ENCODE measurements at places on chromosomes 11 and 22.

DNA sequence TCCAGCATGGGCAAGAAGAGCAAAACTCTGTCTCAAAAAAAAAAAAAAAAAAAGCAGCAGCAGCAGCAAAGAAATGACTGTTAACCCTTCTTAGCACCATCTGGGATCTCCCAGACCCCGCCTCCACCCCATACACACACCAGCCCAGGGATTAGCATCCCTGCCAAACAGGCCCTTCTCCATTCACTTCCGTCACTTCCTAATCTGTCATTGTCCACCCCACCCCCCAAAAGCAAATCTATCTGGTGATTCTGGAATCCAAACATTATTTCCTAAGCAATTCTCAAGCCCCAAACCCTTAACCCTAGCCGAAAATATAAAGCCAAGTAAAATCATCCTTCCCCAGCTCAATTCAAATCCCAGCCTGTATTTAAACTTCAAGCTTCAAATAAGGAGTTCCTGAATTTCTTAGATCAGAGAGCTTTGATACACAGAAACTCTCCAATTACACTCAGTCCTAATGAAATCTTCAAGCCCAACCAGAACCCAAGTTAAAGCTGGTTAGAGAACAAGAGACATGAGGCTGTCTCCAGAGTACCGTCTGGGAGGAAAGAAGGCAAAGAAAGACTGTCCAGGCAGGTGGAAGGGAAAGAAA, 6.0 kb upstream of the AHNAK start:
- no peak for DNase-seq

GRCh38 chr11:1574238-1574932, 2.3 kb upstream of the DUSP8 start:
- no peak for DNase-seq

- DNase-seq: no peak
Measured at GRCh38 chr22:23180893-23181720, 798 bp downstream of the BCR start.

- no peak for DNase-seq
Measured at GRCh38 chr22:22983816-22984215, 86.5 kb upstream of the GNAZ start.

- DNase-seq: no peak
Measured at GRCh38 chr11:63564056-63564774, 1.0 kb upstream of the PLAAT2 start.

DNA sequence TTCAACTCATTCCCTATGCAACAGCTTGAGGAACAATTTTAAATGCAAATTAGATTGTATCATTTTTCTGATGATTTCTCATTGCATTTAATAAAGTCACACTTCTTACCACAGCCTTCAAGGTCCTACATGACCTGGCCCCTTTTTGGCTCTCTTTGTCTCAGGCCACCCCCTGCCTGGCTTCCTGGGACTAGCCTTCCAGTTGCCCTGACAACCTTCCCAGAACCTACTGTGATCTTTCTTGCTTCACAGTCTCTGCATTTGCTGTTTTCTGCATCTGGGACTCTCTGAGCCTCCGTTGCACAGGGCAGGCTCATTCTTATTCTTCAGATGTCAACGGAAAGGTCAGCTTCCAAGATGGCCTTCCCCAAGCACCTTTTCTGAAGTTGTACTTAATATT, 12.9 kb downstream of the APLNR start:
- DNase-seq: no peak

- DNase-seq: no peak
Measured at GRCh38 chr11:9037963-9038362, 34.2 kb upstream of the NRIP3 start.

GRCh38 chr11:120676991-120677390, 165.4 kb downstream of the GRIK4 start:
- no peak for DNase-seq

DNA sequence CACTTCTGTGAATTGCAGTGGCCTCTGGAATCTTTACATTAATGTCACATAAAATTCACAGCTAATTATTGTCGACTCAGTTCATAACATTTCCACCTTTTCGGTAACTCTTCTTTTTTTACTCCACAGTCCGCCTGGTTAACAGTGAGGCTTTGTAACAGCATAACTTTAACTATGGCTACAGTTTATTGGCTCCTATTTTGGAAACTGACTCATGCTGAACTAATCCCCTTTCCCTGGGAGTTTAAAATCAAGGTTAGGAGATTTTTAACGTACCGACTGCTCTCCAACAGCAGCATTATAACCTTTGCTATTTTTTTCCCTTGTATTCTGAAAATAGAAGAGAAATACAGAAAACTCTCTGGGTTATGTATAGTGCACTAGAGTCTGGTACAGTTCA, 3.2 kb upstream of the POGLUT3 start:
- DNase-seq: no peak

GRCh38 chr11:60242740-60243239, at the start of gene MS4A4E:
TSS of gene MS4A4E (minus strand) at chr11:60243137. CDS start at chr11:60230055, 13,082 bp downstream.
- no peak for DNase-seq

- DNase-seq: peak; percentile 66
Measured at GRCh38 chr11:85182441-85183387, 444.4 kb downstream of the DLG2 start.

GRCh38 chr11:110518809-110519514, 89.2 kb downstream of the FDX1 start:
- no peak for DNase-seq

- no peak for DNase-seq
Measured at GRCh38 chr11:108944471-108945178, 279.8 kb downstream of the DDX10 start.

GRCh38 chr22:46638601-46639431, 18.6 kb downstream of the GRAMD4 start:
- no peak for DNase-seq

DNA sequence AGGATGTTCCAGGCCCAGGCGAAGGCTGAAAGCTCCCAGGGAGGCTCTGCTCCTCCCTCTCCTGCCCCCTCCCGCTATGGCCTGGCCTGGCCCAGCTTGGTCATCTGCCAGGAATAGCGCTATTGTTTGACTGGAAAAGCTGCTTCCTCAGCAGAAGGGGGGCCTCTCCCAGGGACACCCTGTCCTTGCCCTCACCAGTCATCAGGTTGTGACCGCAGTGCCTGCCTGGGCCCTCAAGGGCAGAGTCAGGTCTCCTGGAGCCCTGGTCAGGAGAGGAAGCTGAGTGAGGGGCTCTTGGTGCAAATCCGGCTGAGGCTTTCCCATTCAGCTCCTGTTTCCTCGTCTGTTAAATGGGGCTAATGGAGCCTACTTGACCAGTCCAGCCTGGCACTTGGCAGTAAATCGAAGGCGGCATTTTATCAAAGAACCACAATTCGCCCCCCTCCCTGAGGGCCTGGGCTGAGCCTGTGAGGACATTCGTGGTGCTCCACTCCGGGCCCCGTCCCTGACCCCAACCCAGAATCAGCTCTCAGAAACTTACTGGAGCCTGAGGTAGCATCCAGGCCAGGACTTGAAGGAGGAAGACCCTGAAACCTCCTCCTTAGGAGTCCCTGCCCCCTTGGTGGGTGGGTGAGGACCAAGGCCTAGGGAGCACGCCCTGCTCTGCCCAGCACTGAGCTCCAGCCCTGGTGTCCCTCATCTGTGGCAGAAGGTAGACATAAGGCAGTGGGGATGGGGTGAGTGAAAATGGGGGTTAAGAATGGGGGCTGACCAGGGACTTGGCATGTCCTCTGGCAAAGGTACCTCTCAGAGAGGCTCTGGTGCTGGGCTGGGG, 2.0 kb upstream of the CASTOR1 start:
- no peak for DNase-seq

DNA sequence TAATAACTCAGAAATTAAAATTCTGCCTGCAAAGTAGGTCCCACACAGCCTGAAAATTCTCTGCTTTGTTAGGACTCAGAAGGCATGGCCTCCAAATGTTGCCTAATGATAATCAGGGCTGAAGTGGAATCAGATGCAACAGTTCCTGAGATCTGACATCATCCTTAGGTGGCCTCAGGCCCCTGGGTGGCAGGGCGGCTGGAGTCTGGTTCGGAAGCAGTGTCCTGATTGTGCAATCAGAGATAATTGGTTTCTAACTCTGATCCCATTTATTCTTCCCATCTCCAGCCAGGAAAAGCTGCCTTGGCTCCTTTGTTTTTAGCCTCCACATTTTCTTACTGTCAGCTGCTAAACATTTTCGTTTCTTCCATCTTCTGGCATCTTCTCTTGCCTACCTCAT, 399.3 kb downstream of the OPCML start:
- DNase-seq: no peak

DNA sequence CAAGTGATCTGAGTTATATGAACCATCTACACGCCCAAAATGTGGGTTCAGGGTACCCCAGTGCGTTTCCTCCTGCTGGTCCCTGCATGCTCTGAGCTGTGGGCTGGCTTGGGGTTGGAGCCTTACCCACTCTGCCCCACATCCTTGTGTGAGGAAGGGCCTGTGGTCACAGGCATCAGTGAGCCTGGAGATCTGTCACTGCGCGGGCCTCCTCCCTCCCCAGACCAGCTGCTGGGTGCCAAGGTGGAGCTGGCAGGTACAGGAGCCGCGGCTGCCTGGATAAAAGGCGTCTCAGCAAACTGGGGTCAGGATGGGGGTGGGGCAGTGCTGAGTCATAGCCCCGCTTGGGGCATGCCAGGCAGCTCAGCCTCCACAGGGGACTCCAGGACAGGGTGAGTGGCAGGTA, 17.9 kb downstream of the GNAZ start:
- no peak for DNase-seq

GRCh38 chr22:45932071-45932470, 44.9 kb downstream of the WNT7B start:
- DNase-seq: no peak

DNA sequence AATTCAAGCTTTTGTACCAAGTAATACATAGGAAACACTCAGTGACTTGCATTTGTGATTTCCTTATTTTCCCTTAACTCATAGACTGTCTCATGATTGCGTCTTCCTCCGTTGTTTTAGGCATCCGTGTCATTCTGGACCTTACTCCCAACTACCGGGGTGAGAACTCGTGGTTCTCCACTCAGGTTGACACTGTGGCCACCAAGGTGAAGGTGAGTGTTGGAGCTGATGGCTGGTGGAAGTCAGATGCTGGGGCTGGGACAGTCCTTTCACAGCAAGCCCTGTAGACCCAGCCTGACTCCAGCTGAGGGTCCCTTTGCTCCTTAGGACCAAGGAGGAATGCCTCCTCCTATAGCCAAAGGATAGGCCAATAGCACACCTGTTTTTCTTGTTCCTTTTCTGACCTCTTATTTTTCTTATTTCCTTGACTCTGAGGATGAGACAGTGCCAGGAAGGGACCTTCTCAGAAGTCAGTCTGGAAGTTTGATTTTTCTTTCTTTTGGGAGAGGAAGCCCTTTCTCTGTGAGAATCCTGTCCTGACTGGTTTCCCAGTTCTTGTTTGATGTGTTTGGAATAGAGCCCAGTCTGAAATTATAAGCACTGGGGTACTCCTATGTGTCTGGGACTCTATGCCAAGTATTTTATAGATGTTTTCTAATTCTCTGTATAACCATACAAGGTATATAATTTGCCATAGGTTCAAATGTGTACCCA, 2.2 kb downstream of the SLC3A2 start:
- no peak for DNase-seq

GRCh38 chr11:504053-504993, 2.7 kb downstream of the RNH1 start:
- no peak for DNase-seq

GRCh38 chr22:19631899-19632667, 82.2 kb upstream of the SEPTIN5 start:
- no peak for DNase-seq

DNA sequence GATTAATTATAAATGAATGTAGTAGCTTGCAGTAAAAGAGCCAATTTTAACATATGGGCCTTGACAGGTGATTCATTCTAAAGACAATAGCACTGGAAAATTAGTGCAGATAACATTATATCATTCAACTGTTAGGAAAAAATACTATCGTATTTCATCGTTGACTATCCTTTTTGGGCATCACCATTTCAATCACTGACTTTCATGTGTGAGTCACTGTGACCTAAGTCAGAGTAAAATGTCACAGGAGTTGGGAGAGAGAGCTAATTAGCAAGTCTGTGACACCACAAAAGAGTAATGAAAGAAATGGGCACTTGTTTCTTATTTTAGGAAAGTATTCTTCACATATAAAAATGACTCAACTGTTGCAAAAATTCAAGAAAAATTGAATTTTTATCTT, 253.8 kb upstream of the CNTN5 start:
- no peak for DNase-seq

DNA sequence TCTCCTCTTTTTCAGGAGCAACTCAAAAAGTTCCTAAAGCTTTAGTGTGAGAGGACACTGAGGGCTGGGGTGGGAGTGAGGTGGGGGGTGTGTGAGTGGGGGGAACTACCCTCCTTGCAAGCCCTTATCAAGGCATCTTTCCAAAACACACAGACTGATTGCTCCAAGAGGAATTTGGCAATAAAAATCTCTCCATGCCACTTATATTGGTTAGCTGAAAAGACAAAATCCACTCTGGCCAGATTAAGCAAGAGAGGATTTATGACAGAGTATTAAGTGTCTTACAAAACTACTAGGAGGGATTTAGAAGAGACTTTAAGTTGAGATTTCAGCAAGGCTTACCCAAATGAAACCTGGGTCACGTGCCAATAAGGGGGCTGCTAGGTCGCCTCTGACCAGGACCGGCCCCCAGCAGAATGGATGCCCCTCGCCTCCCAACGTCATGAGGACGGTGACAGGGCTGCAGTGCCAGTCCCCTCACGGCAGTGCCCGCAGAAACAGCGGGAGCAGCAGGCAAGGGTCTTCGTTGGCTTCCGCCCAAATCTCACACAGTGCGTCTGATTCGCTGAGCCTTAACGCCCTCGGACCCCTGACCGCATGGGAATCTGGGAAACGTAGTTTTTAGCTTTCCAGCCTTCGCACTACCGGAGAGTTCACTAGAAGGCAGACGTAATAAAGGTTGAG, 22.1 kb upstream of the CTR9 start:
- DNase-seq: no peak

DNA sequence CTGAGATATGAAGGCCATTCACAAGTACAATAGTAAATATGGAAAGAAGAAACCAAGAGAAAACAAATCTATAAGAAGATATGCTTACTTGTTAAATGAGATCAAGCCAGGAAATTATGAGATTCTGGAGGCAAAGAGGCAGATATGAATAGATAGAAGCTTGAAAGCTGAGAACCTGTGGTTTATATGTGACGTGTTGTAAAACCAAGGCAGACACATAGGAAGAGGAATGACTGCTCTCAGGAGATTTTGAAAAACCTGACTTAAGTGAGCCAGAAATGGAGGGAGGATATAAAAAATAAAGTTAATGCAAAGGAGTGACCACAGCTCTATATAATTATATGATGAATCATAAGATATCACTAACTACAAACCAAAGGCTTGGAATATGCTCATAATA, 1160.5 kb upstream of the CNTN5 start:
- DNase-seq: no peak

GRCh38 chr11:57493507-57494503, 21.7 kb downstream of the SLC43A1 start:
- no peak for DNase-seq

DNA sequence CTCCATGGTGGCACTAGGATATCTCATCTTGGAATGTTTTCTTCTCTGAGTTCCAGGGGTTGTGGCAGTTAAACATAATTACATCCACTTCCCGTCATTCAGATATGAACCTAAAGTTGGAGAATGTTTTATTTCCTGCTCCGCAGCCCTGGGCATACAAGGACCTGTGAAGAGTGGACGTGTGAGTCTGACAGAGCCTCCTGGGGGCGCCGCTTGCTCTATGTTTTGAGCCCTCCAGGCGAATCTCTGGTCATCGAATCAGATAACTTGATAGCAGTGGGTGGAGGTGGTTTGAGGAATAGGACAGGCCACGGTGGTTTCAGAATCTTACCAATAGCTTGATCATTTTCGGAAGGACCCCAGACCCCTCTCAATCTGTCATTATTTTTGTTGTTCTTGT, 174.2 kb downstream of the NTM start:
- DNase-seq: no peak

All from SK-N-MC (cell line).